Activated CD4-positive, alpha-beta T cell treated with anti-CD3 and anti-CD28 coated beads, Interleukin-2, amount 50 U/mL, for 4 hours (primary cell): ENCODE measurements at places on chromosomes 7 and 10.

- DNase-seq = no peak
Measured at GRCh38 chr7:157486007-157486755, 149.4 kb downstream of the DNAJB6 start.

- no peak for DNase-seq
Measured at GRCh38 chr7:91263384-91264045, 718 bp upstream of the FZD1 start.

DNA sequence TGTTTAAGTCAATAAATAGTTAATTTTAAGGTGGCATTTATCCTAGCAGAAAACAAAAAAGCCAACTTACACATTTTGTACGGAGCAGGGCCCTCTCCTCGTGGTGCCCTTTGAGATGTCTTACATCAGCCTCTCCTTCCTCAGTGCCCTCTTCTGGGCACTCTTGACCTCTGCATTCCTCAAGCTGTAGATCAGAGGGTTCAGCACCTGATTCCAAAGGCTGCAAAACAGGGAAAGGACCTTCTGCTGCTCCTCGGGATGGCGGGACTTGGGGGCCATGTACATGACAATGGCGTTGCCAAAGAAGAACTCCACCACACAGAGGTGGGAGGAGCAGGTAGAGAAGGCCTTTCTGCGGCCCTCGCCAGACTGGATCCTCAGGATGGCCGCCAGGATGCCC is 4.6 kb upstream of the OR2A14 start:
- DNase-seq = no peak

- no peak for DNase-seq
Measured at GRCh38 chr7:105713488-105714465, 132.5 kb upstream of the EFCAB10 start.

GRCh38 chr7:24825931-24826661 is 68.8 kb upstream of the GSDME start:
- no peak for DNase-seq
